ENCODE measurements at places on chromosomes 5 and 9.

GRCh38 chr9:94084314-94084713 is at the start of gene PTPDC1:
PTPDC1 (plus strand) TSS chr9:94084464; CDS start chr9:94084531, 67 bp downstream.
- DNase-seq: peak; percentile 29

DNA sequence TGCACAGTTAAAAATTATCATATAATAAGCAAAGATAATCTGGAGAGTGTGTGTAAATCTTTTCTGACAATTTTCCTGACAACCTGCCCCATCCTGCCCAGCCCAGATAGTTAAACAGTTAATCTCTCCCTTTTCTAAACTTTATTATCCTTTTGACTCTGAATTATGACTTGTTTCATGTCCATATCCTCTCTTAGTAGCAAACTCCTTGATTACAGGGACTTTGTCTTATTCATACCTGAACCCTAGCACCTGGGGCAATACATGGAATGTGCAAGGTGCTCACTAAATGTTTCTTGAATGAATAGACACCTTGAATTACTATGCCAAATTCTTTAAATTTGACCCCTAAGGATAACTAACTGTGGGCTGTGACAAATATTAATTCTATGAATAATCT is 186.7 kb downstream of the FAM170A start:
- no peak for DNase-seq

DNA sequence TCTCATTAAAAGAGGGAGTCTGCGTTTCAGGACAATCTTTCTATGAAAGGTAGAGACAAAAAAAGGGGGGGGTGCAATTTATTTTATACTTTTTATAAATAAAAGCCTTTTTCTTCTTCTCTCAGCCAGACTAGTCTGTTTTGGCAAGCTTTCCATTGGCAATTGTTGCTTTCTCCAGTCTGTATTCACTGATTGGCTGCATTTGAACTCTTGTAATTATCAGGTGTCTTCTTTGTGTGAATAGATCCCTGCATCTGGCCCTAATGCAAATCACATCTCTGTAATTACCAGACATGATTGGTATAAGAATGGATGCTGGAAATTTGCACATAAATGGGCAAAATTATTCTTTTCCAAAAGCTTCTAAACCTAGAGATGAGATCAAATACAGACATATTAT is 7.6 kb upstream of the EQTN start:
- no peak for DNase-seq

DNA sequence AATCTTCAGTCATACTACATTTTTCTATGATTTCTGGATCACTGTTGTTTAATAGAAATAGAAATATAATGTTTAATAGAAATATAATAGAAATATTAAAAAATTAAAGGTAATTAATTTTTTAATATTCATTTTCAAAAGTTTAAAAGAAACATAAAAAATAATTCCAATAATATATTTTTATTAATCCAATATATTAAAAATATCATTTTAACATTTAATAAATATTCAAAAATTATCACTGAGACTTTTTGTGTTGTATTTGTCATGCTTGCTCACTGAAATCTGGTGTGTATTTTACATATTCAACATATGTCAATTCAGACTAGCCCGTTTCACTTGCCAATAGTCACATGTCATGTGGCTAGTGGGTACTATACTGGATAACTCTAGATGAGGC is 80.6 kb upstream of the SLCO6A1 start:
- no peak for DNase-seq

DNA sequence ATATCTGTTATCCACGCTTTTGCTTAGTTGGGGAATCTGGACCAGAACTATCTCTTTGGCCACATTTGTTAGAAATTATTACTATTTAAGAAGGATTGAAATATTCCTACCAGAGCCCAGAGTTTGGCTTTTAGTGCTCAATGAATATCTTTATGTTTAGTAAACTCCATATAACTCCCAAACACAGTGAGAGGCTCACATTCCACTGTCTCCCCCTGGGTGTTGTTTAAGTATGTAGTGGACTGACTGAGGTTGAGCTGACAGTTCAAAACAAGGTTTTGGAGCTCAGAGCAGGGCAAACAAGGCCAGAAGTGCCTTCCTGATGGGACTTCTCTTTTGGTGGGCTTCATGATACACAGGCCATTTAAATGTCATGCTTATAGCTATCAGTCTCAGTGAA is 216.0 kb downstream of the SMARCA2 start:
- DNase-seq: no peak

GRCh38 chr9:38375572-38375963 is 16.9 kb upstream of the ALDH1B1 start:
- DNase-seq: no peak

DNA sequence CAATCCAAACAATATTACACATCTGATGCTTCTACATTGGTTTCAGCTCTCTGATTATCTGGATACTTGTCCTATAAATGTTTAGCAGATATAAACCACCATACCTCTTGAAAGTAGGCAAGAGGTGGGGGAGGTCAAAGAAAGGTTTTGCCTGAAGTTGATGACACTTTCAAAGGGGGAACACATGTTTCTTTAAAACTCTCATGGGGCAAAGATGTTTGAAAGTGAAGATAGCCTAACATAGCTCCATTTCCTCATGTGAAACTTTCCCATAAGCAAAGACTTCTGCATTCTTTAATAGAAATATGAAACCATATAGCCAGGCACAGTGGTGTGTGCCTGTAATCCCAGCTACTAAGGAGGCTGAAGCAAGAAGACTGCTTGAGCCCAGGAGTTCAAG is 62.1 kb downstream of the CETN3 start:
- no peak for DNase-seq

- DNase-seq: no peak
These were observed 2.2 kb upstream of the TOPORS start for GRCh38 chr9:32554591-32554990.

DNA sequence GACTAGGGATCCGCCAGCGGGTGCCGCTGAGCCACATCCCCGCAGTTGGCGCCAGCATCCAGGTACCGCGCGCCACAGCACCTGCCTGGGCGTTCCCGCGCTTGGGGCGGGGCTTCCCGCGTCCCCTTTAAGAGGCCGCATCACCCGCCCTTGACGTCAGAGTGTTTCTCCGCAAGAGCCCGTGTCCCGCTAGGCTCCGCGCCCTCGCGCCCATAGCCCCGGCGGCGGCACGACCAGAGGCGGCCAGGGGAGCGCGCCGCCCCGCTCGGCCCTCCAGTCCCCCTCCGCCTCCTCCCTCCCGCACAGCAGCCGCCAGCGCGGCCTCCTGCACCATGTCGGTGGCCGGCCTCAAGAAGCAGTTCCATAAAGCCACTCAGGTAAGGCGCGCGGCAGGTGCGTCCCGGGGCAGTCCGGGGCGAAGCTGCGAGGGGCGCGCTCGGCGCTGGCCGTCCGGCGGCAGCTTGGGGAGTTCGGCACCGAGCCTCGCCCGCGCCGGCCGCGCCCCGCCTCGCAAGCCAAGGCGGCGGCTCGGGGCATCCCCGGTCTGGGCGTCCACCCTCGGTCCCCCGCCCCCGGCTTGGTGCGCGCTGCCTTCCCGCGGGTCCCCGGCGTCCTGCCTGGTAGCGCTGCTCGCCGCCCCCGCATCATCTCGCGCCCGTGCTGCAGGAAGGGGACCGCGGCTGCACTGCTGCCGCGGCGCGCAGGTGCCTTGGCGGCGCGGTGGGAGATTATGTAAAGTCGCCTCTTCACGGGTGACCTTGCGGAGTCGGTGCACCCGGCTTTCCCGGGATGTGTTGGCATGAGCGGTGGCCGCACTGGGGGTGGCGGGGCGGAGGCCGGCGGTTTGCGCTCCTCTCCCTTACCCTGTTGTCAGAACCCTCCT is at the start of gene SH3GL2:
SH3GL2 (plus strand) TSS at position 156 of the 883 bp plus-strand sequence.
- DNase-seq: peak; percentile 77

- DNase-seq: peak; percentile 58
These were observed 32.5 kb downstream of the FAM240B start for GRCh38 chr9:38687389-38687842.

DNA sequence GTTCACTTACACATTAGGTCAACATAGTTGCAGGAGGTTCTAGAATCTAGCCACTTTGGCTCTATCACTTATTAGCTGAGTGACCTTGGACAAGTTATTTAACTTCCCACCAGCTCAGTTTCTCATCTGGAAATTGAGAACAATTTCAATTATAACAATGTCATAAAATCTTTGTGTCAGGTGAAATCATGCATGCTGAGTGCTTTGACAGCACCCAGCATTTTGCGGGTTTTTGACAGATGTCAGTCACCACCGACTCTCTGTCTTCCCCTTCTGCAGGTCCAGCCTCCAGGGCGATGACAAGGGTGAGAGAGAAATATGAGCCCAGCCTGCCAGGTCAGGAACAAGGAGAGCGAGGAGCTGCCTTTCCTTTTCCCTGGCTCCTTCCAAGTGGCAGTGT is 107.1 kb upstream of the TAS2R1 start:
- DNase-seq: no peak

DNA sequence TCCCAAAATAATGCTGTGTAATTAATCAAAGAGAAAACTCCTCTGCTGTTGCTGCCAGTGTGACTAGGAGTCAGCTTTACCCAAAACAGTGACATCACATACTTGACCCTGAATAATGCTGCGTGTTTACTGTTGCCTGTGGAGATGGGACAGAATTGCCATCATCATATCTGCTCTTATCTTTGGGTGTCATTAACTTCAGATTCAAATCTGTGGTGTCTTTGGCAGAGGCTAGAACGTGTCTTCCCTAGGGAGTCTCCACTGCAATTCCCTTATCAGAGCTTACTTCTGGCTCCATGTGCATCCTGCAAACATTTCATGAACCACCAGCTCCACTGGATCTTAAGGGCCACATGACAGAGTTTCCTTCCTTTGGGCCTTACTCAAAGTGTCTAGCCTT is 88.9 kb upstream of the MRPS30 start:
- DNase-seq: no peak

All from right kidney (tissue), 9 donors.